ENCODE measurements at places on chromosomes 4 and X.

- DNase-seq: no peak
These were observed 77.9 kb upstream of the NAP1L5 start for GRCh38 chr4:88775529-88775928.

DNA sequence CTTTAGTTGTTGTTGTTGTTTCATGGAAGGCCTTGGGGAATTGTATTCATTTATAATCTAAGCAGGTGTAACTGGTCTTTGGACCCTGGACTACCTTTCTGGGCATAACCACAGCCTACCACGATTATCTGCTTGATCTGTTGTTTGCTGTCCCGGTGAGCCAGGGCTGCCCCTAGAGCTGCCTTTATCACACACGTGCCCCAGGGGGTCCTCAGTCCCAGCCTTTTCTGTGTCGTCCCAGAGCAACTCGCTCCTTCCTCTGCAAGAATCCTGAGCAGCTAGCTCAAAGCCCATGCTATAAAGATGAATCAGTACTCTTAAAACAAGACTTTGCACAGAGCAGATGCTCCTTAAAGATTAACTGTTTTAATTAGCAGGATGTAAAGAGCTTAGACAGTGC is 273.2 kb downstream of the EVC2 start:
- DNase-seq: no peak

- no peak for DNase-seq
These were observed 17.7 kb downstream of the IL15 start for GRCh38 chr4:141654098-141654497.

DNA sequence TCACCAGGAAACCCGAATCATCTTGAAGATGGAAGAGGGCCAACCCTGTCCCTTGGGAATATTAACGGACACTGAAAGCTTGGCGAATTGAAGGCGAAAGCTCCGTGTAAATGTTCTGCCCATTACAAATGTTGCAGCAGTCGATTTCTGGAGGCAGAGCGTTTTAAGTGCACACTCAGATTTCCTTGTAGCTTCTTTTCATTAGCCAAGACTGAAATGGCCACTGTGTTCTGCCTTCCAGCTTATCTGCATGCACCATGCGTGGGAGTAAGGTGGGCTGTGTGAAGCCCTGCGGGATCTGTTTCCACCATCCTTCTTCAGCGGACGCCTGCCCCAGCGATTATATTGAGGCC is 1.3 kb downstream of the SMIM20 start:
- no peak for DNase-seq

GRCh38 chr4:27119239-27119638 is 258.6 kb downstream of the STIM2 start:
- no peak for DNase-seq

DNA sequence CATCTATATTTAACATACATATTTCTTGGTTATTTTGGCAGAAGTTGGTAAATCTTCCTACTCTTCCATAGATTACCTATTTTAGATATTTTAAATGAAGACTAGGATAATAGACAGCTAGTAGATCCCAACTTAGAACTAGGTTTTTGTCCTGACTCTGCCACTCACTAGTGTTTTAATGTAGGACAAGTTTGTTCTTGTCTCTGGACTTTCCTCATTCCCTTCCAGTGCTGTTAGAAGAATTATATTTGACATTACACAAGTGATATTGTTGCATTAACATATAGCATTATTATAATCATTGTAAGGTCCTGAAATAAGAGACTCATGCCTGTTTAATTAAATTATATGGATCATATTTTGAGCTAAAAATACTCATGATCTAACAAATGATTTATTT is 24.1 kb upstream of the ALB start:
- DNase-seq: no peak

GRCh38 chr4:76306882-76307659 is 538 bp downstream of the STBD1 start:
- no peak for DNase-seq

DNA sequence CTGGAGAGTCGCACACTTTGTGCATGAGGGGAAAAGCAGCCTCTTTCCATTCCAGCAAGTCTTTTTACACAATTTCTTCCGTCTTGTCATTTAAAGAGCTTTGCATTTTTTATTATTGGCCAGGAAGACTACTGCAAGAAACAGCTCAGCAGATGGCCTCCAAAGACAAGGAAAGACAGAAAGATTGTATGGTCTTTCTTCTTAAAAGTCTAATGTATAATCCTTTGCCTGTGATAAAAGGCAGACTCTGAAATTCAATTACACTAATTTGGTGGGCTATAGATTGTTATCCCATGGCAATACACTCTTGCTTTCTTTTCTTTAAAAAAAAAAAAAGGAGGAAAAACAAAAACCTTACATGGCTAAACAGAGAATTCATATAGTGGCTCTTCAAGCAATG is 5.9 kb downstream of the CAPN6 start:
- no peak for DNase-seq

DNA sequence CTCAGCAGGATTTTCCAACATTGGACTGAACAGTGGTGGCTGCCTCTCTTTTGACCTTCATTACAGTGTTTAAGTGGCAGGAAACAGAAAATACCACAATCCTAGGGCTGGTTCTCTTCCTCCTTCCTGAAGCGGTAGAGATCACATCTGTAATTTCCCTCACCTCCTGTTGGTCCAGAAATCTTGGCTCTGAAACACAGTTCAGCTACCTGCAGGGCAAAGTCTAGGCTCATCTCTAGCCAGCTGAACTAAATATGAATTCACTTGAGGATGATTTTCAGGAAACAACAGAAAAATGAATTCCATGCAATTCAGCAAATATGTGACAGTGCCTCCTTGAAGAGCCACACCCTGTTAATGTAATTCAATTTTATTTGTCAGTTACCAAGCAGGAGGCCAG is 531.9 kb downstream of the INPP4B start:
- no peak for DNase-seq

DNA sequence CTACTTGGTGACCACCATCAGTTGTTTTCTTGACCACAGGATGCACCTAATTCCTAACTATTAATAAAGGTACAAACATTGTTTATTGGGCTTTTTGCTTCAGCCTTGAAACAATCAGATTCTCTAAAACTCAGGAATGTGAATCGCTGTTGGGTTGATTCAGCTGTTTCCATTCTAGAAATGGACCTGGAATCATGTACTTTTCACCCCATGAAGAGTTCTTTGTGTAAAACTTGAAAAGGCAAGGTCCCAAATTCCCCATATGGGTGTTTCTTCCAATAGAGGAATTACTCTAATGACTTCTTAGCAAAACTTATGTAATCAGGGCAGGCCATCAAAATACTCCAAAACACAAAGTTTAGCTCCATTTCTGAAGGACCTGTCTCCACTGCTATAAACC is 7.4 kb downstream of the AFAP1 start:
- no peak for DNase-seq

- DNase-seq: no peak
These were observed 71.2 kb downstream of the TSPAN7 start for GRCh38 chrX:38632516-38632915.

DNA sequence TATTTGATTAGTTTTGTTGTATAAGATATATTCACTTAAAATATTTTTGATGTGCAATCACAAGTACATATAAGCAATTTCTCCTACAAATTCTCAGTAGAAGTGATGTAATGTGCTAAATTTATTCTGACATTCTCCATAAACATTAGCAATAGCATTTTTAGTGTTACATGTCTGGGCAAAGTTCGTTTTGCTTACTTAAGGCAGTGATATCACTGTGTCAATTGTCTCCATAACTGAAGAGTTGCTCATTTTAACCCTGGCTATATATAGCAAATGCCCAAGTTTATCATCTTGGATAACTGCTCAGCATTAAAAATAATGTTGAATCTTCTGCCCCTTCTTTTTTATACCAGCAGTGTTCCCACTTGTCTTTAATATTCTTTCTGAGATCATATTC is 340.0 kb upstream of the NDST4 start:
- no peak for DNase-seq

- no peak for DNase-seq
These were observed 53.4 kb upstream of the COL25A1 start for GRCh38 chr4:109355835-109356234.

DNA sequence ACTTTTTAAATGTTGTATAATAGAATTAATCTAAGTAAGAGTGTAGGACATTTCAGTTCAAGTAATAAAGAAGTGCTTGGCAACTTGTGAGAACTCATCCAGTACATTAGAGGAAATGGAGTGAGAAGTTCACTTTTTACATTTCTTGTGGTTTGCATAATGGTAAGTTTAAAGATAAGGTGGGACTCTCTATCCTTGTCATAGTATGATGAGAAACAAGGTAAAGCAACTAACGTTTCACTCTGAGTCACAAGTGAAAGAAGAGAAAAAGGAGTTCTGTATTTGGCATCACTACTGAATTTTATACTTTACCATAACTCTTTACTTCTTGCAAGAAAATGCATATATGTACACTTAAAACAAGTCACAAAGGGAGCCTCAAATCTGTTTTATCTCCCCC is 219.4 kb downstream of the SLC4A4 start:
- DNase-seq: no peak

GRCh38 chrX:10902001-10902400 is 209.1 kb upstream of the HCCS start:
- no peak for DNase-seq

DNA sequence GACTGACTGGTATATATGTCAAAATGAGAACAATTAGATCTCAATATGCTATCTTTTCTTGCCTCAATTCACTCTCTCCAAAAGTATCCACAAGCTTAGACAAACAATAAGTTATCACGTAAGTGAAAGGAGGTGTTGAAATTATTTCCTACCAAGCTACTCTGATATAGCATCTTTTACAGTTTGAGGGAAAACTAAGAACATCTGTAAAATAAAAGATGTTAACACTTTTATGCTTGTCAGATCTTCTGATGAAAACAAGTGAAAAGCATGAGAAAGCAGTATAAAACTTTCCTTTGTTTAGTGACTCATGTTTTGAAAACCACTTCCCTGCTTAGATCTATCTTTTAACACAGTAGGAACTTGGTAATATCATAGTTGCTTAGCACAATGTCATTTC is 8.4 kb upstream of the MAB21L2 start:
- no peak for DNase-seq
